ENCODE measurements at places on chromosomes 5 and 9.

DNA sequence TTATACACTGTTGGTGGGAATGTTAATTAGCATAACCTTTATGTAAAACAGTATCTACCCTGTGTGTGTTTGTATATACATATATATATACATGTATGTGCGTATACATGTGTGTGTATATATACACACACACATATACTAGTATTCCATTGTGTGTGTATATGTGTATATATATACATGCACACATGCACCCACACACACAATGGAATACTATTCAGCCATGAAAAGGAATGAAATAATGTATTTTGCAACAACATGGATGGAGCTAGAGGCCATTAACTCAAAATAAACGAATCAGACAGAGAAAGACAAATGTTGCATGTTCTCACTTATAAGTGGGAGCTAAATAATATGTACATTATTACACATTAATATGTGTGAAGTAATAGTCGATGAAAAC, 17.6 kb upstream of the SAP30L start:
- no peak for DNase-seq

- DNase-seq, result no peak
Observed at GRCh38 chr5:151903243-151903653, 21.4 kb downstream of the GLRA1 start.

DNA sequence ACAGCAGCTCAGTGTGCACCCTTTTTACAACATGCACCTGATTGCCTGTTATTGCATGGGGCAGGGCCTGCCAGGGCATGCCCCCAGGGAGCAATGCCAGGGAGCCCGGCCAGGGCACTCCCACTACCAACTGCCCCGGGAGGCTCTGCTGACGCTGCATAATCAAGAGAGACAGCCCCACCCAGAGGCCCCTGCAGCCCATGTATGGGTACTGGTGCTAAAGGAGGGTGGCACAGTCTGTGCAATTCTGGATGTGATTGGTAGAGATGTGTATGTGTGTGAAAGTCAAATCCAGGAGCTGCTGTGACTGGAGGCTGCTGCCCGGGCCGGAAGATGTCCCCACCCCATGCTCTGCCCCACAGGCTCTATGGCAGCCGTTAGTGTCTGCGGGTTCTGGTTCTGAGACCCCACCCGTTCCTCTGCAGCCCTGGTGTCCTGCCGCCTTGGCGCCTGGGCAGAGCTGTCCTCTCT, 3.9 kb upstream of the NEURL1B start:
- no peak for DNase-seq

- no peak for DNase-seq
Observed at GRCh38 chr9:37550781-37551180, 25.4 kb downstream of the FBXO10 start.

DNA sequence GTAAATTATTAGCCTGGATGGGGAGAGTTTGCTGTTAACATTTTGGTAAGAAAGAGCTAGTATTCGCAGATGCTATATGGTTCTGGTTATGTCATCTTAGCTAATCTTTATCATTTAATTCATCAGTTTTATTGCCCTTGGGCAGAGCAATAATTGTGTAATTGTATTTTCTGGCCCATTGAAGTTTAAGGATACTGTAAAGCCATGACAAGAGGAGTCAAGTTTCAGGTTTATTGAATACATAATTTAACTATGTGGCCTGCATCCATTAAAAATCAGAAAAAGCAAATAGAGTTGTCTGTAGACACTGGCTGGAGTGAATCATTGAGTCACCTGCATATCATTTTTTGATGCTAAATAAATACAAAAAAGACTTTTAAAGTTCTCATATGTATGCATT, 255.8 kb downstream of the PRELID2 start:
- DNase-seq, result no peak

DNA sequence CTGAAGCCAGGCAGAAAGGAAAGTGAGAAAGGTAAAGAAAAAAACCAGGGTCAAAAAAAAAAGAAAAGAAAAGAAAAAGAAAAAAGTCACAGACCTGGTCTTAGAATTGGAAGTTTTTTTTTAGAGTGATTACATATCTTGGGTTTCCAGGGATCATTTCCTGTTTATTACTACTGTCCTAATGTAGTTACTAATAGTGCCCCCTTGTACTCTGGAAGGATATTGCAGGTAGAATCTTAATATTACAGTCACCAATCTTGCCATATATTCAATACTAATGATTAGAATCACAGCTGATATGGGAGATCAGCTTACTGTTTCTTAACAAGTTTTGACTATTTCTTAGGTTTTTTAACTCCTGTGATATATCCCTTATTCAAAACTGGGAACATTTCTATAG, 543.2 kb upstream of the CDH6 start:
- no peak for DNase-seq

DNA sequence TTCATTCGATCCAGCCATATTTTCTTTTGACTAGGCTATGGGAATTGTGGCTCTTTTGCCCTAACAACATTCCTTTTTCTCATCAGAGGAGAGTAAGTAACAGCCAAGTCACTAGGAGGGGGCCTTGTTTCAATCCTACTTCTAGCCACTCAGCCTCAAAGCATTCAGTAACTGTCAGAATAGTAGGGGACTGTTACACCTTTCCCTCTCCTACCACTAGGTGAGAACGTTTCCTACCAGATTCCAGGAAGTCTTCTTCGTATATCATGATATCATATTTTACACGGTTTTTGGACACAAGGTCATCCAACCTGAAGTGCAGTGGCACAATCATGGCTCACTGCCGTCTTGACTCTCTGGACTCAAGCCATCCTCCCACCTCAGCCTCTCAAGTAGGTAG, 171.3 kb upstream of the CDH12 start:
- DNase-seq, result no peak

DNA sequence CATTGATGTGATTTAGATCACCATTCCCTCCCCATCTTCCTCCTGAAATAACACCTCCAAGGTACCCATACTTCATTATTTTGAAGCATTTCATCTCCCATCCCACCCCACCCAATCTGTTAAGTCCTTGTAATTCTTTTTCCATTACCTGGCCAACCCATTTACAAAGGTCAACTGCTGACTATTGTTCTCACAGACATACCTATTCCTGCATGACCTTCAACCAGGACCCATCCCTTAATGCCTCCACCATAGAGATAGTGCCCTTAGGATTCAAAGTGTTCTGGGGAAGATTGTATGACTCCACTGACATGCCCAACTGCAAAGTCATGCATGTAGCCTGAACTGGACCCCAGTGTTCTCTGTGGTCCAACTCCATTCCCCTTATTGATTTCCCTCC, 91.2 kb downstream of the NLN start:
- no peak for DNase-seq

- DNase-seq, result no peak
Observed at GRCh38 chr9:91815896-91816295, 134.1 kb downstream of the ROR2 start.

DNA sequence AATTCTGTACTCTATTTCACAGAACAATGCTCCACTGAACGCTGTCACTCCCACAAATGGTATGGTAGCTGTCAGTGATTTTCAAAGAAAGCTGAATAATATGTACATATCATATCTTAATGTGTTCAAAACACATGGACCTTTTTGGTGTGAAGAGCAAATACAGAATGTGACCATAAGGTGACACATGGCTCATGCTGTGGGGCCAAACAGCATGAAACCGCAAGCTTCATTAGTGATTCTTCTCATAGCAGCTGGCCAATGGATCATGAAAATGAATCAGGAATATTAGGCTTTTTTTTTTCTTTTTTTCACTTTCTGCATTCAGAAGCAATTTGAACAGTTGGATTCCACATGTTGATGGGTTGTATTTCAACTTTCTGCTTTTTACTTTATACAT, 54.9 kb upstream of the CDH9 start:
- DNase-seq, result no peak

DNA sequence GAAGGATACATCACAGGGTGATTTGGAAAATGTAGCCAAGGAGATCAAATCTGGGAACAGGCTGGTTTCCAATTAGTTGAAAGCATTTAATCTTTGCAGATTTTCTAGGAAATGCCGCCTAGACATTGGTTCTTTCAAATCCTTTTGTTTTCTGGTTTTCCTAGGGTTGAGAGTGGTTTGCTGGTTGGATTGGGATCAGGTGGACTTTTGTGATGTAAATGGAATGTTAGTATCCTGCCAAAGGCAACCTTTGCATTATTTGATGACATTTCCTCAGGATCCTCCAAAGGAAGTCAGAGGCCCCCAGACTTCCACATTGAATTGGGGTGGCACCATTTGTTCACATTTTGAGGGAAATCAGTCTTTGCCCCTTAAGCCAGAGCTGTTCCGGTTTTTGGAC, 245.5 kb upstream of the RPS23 start:
- no peak for DNase-seq

DNA sequence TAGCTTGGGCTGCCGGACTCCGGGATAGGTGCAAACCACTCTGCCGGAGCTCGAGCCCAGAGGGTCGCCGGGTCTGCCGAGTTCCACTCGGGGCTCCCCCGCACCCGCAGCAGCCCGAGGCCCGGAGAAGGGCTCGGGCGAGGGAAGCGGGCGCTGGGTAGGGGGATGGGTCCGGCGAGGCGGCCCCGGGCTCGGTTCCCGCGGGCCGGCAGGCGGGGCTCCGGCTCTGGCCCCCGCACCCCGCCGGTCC, 507 bp downstream of the RICTOR start:
- no peak for DNase-seq

- DNase-seq, result no peak
Observed at GRCh38 chr9:69195668-69196067, 21.6 kb downstream of the TJP2 start.

DNA sequence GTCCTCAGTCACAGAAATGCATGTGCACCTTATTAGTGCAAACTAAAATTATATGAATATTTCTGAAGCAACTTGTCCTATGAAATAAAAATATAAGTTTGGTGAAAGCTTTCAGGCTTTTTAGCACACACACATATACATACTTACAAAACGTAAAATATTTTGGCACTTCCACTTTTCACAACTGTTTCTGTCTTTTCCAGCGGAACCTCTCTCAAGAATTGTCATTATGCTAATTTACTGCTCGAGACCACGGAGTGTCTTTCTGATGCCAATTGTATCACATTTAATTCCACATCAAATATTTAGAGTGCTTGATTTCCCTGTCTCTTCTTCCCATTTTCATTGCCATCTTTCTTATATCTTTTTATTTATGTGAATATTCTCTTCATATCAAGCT, 100.4 kb downstream of the MEF2C start:
- no peak for DNase-seq

DNA sequence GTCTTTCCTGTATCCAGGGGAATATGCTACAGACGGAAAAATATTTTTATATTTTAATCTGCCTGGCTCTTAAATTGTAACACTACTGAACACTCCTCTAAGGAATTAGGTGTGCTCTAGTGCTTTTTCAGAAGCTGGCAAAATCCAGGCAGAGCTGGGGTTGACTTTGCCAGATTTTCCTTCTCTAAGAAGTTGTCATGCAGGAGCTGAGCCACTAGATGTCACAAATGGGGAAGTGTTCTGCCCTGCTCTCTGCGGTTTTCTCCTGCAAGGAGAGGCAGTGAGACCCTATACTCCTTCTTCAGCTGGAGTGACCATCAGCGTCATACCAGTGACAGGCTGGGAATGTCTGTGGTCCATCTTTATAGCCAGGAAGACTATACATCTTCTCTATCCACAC, 112.5 kb downstream of the HAPLN1 start:
- no peak for DNase-seq

DNA sequence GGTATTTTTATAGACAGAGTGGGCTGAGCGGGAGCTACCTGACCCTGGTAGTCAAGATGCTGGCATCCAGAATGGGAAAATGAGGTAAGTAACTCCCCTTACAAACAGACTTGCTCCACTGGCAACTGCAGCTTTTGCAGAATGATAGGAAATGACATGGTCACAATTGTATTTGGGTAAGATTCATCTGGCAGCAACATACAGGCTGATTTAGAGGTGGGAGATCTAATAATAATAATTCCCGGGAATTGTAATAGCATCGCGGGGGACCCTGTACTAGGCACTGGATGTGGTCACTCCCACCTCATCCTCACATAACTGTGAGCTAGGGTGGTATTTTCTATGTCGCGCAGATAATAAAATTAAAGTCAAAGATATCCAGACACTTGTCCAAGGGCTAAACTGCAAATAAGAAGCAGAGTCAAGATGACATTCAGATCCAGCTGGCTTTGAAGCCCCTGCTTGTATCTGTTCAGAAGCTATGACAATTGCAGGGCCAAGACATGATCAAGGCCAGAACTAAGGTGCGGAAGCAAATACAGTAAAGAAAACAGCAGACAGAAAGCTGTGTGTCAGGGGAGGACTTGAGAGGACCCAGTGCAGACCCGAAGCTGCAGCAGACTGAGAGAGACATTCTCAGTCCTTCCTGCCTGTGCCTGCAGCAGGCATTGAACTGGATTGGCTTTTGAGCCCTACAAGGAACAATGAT, 507.2 kb downstream of the BNC2 start:
- no peak for DNase-seq

DNA sequence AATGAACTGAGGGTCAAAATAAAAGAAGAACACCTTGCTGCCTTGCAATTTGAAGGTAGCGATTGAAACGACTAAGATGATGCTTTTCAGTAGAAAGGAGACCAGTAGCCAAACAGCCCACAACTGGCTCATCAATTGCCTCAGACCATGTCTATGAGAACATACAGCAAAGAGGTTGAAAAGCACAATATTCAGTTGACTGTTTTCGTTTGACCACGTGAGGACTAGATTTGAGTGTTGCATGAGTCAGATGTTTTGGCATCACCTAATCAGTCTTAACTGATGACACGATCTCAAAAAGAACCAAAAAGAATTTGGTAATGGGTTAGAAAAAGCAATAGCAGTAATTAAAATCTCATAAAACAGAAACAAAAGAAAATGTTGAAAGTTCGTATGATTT, 82.7 kb upstream of the IL7R start:
- DNase-seq, result no peak

GRCh38 chr9:4196376-4196775, 103.5 kb downstream of the GLIS3 start:
- DNase-seq, result no peak

- DNase-seq, result no peak
Observed at GRCh38 chr5:150057996-150058395, 28.4 kb downstream of the CSF1R start.

GRCh38 chr5:79235261-79235633, 684 bp upstream of the JMY start:
- DNase-seq, result no peak

Data from stimulated activated CD4-positive, alpha-beta T cell treated with anti-CD3 and anti-CD28 coated beads, TNF-alpha, amount 100 ng/mL, for 48 hours (primary cell).